Right lung (tissue), 10 donors: ENCODE measurements at places on chromosomes 3 and 15. TPM values are rescaled to one million over a fixed set of nuclear protein-coding genes. Genes with fewer than 3 reads are reported as not detected.

Gene UROC1
- 0.17 TPM for polyA plus RNA-seq

Gene BFSP2
- not detected for polyA plus RNA-seq

Gene AVEN
- 13.9 TPM for polyA plus RNA-seq

DNA sequence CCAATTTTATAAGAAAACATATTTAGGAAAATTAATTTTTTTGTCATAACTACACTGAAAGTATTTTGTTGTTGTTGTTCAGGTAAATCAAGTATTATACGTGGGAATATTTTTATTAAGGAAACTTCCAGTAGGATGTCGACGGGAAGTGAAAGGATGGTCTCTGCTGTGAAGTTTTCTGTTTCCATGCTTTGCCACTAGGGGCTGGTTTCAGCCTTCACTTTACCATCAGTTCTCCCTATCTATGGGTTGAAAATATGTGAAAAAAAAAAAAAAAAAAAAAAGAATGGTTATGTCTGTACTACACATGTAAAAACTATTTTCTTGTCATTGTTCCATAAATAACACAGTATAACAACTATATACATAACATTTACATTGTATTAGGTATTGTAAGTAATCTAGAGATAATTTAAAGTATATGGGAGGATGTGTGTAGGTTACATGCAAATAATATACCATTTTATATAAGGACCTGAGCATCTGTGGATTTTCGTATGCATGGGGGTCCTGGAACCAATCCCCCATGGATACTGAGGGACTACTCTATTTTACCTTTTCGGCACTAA lies 136.7 kb downstream of the SMAD6 start:
- no peak for DNase-seq

GRCh38 chr15:31081056-31081455 lies 20.5 kb downstream of the TRPM1 start:
- DNase-seq = no peak

- DNase-seq = no peak
These were observed 123.0 kb upstream of the EIF1B start for GRCh38 chr3:40186508-40186907.
